ENCODE measurements at places on chromosomes 4 and X. TPM values are rescaled to one million over a fixed set of nuclear protein-coding genes. Genes with fewer than 3 reads are reported as not detected.

Gene SORBS2
- total RNA-seq: not detected

- DNase-seq: no peak
Observed at GRCh38 chr4:121183361-121183760, 19.2 kb upstream of the TNIP3 start.

Gene VCX3B
- total RNA-seq: not detected

DNA sequence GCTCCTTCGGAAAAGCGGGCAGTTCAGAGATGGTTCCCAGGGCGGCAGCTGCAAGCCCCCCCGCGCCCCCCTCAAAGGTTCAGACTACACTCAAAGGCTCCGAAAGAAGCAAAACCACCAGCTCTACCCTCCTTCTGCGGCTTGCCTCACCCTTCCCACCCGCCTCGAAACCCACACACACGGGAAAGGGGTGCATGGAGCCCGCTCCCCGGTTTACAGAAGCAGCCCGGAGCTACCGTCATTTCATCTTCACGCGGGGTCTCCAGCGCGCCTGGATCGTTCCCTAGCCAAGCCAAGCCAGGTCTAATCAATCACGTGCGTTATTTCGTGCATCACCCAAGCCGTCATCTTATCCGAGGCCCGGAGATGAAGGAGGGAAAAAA, 1.2 kb downstream of the NLGN4X start:
- DNase-seq: no peak

DNA sequence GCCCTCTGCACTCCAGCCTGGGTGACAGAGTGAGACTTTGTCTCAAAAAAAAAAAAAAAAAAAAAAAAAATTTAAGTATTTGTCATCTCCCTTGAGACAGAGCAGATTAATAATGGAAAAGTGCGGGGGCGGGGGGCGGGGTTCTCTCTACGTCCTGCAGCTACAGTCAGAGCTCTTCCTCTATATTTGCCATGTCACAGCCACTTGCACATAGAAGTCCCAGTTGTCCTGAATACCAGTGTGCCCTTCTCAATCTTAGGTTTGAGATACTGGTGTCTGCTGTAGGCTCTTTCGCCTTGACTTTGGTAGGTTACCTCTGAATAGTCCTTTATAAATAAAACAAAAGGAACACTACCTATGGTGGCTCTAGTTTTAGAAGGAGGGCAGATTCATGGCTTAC, 237.8 kb upstream of the PGRMC2 start:
- DNase-seq: no peak

DNA sequence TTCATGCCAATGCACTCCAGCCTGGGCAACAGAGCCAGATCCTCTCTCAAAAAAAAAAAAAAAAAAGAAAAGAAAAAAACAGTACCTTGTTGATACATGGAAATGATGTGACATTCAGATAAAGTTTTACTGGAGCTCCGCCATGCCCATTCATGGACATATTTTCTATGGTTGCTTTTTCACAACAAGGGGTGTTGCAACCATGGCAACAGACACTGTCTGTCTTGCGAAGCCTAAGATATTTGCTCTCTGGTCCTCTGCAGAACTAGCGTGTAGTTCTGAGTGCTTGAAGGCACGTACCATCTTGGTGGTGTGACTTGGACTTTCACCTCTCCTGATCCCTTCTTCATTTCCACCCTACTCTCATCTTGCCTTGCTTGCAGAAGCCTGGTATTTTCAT, 53.2 kb downstream of the TBL1X start:
- DNase-seq: no peak

- DNase-seq: no peak
Observed at GRCh38 chrX:41693024-41693423, 4.3 kb downstream of the GPR34 start.

- DNase-seq: no peak
Observed at GRCh38 chr4:149555146-149555545, 260.5 kb downstream of the IQCM start.

Gene P2RY8
- 109 TPM for total RNA-seq

DNA sequence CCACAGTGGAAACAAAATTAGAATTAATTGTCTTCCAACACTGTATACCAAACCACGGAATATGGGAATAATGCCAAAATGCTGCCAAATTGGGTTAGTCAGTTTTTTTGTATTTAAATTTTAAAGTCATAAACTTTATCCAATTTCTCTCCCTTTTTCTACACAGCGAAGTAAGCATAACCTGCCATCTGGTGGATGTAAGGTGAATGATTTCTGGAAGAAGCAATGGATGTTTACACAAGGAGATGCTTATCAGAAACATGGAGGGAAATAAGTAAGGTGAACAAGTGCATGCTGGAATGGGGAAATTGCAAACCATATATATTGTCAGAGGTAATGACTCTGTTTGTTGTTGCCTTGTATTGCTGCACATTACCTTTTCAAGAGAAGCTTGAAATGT, 691.9 kb downstream of the TECRL start:
- no peak for DNase-seq

DNA sequence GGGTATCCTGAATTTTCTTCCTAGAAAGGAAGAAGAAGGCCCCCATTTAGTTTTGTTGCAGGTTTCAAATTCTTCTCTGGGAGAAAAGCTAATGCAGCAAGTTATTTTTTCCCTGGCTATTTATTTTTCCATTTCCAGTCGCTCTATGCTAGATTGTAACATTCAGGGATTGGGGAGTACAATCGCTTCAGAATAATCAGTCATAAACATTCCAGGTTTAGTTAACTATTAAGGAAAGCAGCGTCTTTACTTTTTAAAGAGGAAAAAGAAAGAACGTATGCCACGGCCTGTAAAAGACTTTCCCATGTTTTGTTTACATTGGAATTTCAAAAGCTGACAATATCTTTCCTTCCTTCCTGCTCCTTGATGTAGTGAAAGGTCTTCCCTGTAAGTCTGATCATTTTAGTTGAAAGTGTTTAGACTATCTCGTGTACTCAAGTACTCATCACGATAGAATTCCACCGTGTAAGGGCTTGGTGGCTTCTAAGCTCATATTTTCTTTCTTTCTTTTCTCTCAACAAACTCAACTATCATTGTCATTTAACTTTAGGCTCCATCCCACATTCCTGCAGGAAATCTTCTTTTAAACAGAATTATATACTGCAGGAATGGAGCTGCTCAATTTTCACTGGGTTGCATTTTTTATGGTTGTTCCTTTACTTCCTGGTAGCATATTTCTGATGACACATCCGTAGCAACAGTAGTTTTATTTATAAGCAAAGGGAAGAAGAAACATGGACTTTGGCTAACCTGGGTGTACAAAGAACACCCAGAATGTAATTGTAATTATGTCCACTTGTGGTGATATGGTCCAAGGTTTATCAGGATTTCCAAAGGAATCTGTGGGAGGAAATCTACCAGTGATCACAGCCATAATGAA, 213.1 kb upstream of the FAT1 start:
- DNase-seq: no peak

GRCh38 chrX:117274965-117275364, 812.2 kb upstream of the CT83 start:
- no peak for DNase-seq

GRCh38 chr4:114684462-114684861, 85.9 kb downstream of the UGT8 start:
- DNase-seq: no peak

DNA sequence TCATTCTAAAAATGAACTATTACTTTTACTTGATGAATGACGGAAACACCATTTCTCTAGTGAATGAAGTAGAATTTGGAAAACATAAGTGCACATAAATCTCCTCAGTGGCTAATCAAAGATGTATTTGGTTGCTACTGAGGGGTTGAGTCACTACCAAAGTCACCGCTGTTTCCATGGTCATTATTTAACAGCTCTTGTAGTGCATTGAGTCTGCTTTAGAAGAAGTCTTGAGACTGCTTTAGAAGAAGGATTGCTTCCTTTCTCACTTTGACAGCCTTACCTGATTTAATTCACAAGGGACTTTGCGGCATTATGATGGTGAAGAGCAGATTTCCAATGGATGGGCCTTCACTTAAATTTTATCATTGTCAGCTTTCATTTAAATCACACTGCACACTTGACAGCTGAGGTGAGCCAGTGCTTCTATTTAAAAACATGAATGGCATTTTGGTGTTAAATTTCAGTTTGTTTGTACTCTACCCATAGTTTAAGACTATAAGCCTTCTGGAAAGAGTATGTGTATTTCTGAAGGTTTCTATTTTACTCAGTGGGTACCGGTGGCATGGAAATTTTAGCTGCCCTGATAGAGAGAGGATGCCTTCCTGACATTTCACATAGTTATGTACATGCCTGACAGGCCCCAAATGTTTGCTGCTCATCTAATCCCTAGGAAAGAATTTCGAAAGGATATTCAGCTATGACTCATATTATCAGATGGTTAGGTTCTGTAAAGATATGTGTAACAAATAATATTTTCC, 9.5 kb downstream of the ASB5 start:
- DNase-seq: no peak

Gene SCLT1
- 31.3 TPM for total RNA-seq

- no peak for DNase-seq
Observed at GRCh38 chr4:67988991-67989390, 25.7 kb upstream of the TMPRSS11A start.

GRCh38 chrX:133185938-133186337, 32.2 kb downstream of the TFDP3 start:
- DNase-seq: no peak
